ENCODE measurements at places on chromosomes 3 and 15.

DNA sequence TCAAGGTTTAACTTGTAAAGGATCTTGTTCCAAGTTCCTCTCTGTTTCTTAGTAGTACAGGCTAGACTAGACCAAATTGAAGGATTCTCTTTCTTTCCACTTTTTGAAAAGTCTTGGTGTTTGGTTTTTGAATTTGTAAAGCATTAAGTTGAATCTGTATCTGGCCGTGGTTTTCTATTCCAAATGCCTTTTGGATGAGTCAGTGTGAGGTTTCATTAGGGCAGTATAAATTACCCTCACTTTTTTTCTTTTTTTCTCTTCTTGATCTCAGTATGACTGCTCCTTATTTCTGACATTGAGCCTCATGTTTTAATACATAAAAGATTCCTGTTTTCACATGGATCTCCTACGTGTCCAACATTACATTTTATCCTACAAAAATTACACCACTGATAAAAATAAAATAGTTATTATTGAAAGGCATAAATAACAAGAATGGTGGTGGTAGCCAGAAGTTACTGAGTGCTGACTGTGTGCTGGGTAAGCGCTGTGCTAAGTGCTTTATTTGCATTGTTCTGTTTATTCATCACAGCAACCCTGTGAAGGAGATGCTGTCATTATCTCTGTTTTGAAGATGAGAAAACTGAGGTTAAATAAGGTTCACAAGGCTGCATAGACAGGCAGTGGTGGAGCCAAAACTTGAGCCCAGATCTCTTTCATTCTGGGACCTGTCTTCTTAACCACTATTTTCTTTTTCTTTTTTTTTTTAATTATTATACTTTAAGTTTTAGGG lies 48.3 kb downstream of the MITF start:
- no peak for DNase-seq

GRCh38 chr3:126551839-126552687 lies 6.7 kb downstream of the C3orf22 start:
- no peak for DNase-seq

- DNase-seq: no peak
Measured at GRCh38 chr15:47374222-47374621, 343.1 kb upstream of the SEMA6D start.

- no peak for DNase-seq
Measured at GRCh38 chr3:120427201-120427600, 23.6 kb downstream of the FSTL1 start.

DNA sequence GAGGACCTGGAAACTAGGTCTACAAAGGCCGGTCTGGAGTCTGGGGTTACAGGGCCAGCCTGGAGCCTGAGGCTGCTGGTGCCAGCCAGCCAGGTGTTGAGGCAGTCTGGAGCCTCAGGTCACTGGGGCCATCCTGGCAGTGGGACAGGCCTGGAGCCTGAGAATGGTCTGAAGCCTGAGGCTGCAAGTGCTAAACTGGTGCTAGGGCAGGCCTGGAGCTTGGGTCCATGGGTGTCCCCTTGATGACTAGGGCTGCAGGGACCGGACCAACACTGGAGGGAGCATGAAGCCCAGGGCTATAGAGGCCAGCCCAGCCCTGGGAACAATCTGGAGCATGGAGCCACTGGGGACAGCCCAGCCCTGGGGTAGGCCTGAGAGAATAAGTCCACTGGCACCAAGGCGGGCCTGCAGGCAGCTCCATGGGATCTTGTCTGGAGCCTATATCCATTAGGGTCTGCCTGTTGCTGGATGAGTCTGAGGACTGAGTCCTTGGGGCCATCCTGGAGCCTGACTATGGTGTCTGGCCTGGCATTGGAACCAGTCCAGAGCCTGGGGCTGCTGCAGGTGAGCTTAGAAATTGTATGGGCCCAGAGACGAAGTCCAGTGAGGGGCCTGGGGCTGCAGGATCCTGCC lies 101.9 kb downstream of the GLDN start:
- no peak for DNase-seq

DNA sequence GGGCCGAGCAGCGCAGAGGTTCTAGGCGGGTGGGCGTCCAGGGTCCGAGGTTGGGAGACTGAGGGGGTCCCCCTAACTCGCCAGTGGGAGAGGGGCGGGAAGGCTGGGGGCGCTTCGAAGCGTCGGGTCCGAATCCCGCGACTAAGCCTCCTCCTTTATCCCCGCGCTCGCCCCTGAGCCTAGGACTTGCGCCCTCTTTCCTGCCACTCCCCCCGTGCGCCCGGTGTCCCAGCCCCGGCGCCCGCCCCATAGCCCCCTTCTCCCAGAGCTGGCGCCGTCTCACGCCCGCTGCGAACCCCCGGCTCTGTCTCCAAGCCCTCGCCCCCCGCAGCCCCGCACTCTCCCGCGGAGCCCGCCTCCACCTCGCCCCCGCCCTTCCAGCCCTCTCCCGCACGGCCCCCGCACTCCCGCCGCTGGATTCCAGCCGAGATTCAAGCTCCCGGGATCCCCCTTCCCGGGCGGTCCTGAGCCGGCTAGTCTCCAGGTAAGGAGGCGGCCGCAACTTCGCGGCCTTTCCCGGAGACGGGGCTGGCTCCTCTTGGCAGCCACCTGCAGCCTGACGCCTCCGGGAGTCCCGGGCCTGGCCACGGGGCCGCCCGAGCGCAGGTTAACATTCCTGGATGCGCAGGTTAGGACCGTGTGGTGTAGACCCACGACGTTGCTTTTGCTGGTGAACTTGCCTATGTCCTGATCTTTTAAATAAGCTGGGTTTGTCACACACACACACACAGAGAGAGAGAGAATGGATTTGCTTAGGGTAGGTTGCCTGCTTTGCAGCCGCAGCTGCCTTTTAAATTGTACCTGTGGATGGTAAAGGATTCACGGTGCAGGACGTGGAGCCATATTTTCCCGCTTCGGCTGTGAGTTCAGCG lies 563 bp downstream of the PXYLP1 start:
- DNase-seq: no peak

GRCh38 chr3:134367869-134368750 lies 6.1 kb downstream of the AMOTL2 start:
- DNase-seq: no peak

DNA sequence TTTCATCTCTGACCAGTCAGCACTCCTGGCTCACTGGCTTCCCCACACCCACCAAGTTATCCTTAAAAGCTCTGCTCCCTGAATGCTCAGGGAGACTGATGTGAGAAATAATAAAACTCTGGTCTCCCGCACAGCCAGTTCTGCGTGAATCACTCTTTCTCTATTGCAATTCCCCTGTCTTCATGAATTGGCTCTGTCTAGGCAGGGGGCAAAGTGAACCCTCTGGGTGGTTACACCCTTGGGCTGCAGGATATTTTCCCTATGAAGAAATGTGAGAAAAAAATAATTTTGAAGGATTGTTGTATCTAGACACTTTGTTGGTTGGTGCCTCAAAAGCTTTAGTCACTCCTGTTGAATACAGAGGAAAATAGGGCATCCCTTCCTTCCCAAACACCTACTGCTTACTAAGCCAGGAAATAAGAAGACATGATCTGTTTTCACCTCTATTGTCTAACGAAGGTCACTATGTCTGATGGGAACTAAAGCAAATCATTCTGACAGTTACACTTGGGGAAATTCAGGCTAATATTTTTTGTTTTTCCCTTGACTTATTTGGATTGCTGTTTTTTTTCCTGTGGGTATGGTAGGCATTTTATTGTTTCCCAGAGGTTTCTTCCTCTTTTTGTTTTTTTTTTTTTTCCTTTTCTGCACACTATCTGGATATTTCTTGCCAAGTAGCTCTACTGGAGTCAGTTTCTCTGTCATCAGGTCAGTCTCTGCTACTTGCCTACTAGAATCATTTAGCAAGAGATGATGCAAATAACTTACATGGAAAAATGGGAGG lies 15.3 kb upstream of the TNFSF10 start:
- no peak for DNase-seq

- DNase-seq: no peak
Measured at GRCh38 chr3:23003733-23004046, 199.4 kb upstream of the UBE2E2 start.

GRCh38 chr3:99523431-99524127 lies 114.8 kb upstream of the COL8A1 start:
- DNase-seq: no peak

DNA sequence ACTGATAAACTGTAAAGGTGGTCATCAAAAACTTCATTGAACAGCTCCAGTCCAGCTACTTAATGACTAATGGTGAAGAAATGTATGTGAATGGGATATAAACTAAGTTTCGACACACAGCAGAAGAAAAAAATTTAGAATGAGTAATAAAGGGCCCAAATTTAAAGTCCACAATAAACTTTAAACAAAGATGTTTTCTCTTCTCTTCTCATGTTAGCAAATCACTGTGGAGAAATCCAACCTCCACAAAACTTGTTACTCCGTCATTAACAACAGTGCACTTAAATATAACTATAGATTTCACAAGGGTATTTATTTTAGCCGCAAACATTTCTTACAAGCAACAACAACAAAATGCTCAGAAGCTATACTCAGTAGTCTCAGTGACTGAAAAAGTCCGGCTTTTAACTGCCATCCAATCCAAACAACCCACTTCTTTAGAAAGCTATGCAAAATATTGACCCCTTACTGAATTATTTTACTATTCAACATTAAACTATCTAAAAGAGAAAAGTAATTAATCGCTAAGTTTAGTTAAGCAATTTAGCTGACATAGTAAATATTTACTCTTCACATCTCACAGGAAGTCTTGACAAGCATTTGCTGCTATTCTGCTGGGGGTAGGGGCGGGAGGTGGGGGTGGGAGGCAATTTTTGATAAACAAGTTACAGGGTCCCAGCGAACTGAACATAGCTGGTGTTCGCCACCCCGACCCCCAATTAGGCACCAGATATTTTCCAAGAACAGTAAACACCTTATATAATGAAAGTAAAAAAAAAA lies 2.4 kb downstream of the IGF2BP2 start:
- DNase-seq: no peak

DNA sequence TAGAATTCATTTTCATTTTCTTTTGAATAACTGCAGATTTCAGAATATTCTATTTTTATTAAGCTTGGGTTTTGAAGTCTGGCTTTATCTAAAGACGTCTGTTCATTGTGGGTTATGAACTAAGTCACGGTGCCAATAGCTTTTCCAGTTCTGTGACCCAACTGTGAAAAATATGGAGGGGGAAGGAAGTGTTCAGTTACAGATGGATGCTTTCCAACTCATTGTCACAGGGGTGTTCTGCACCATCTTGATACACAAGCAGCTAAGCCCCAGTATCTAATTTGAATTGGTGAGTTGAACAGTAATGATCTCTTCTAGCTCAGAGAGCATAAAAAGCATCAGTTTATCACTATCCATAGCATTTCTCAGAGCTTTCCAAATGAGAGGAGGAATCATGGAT lies 710.6 kb downstream of the EDEM1 start:
- no peak for DNase-seq

- no peak for DNase-seq
Measured at GRCh38 chr15:47484059-47484458, 233.2 kb upstream of the SEMA6D start.

- DNase-seq: no peak
Measured at GRCh38 chr3:36418296-36418695, 38.0 kb downstream of the STAC start.

- DNase-seq: no peak
Measured at GRCh38 chr3:149042789-149043386, 43.4 kb downstream of the HLTF start.

- DNase-seq: no peak
Measured at GRCh38 chr15:80611543-80612080, 83.5 kb upstream of the ABHD17C start.

DNA sequence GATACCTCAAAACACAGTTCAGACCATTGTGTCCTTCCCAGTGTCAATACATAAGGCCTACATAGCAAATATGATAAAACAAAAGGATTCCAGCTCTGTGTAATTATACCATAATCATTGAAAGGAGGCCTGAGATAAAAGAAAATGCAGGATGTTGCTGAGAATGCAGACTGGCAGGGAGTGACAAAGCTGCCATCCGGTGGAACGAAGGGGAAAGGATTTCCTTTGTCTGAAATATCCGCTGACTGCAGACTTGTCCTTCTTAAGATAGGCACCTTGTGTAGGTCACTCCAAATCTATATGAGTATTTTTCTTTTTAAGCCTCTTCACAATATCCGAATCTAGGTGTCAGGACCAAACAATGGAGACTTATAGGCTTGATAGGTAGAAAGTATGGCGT lies 108.0 kb downstream of the KCNH8 start:
- no peak for DNase-seq

DNA sequence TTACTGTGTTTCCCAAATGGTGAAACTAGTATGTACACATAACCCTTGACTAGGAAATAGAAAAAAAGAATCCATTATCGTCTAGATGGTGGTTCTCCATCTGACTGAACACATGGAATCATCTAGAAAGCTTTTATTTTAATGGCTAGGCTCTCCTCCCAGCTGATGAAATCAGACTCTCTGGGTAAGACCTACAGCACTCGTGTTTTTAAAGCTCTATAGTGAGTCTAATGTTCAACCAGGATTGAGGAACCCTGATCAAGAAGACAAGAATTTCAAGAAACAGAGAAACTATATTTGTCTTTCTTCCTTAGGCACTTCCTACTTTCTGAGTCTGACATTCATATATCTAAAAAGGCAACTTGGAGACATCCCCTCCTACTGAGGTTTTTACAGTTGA lies 118.8 kb downstream of the TMCO5A start:
- no peak for DNase-seq

- no peak for DNase-seq
Measured at GRCh38 chr15:52114261-52115055, 1.9 kb upstream of the BCL2L10 start.

DNA sequence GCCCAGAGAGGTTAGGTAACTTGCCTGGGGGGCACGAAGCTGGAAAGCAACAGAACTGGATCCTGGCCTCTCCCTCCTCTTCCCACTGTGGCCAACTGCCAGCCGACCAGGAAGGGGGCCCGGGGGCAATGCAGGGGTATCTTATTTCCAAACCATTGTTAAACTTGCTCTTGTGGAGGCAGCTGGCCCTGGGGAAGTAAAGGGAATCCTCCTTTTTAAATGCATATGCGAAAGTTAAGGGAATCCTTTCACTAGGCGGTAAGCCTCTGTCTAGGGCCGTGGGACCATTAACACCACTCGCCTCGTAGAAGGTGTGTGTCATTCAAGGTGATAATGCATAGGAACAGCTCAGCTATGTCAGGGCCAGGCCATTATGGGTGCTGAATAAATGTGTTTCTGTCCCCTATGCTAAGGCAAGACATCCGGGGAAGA lies 68.6 kb downstream of the ST6GAL1 start:
- no peak for DNase-seq

GRCh38 chr3:111282024-111282423 lies 210.4 kb downstream of the NECTIN3 start:
- DNase-seq: no peak

DNA sequence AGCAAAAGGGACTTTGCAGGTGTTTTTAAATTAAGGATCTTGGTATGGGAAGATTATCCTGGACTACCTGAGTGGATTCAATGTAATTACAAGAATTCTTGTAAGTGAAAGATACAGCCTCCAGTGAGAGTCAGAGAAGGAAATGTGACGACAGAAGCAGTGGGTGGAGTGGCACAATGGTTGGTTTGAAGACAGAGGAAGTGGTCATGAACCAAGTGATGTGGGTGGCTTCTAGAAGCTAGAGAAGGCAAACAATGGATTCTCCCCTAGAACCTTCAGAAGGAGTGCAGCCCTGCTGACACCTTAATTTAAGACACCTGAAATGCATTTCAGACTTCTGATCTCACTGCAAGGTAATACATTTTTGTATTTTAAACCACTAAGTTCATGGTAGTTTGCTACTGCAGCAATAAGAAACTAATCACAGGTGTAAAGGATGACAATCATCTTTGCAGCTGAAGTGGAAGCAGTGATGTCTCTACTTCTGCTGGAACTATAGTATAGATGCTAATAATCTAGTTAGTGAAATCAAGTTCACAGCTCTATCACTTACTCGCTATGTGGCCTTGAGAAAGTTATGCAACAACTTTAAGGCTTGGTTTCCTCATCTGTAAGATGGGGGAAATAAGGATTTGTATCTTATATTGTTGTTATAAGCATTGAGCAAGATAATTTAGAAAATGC lies 403.4 kb upstream of the SUCLG2 start:
- DNase-seq: no peak
